ENCODE measurements at places on chromosomes 5 and 9. TPM values are rescaled to one million over a fixed set of nuclear protein-coding genes. Genes with fewer than 3 reads are reported as not detected.

The TLX3 gene
- not detected for total RNA-seq

The NTNG2 gene
- 0.57 TPM for total RNA-seq

The FCN1 gene
- total RNA-seq = not detected

The ENTREP1 gene
- 0.86 TPM for total RNA-seq

The PTPN3 gene
- total RNA-seq = 19.2 TPM

The SPATA31D4 gene
- total RNA-seq = not detected

The PCDHB6 gene
- total RNA-seq = 0.88 TPM

The SLC22A4 gene
- total RNA-seq = 4.9 TPM

The LHX3 gene
- total RNA-seq = 0.05 TPM

The PCBD2 gene
- total RNA-seq = 11.0 TPM

The SPINK6 gene
- 0.27 TPM for total RNA-seq

The SPATA31A3 gene
- total RNA-seq = not detected

The RAB3C gene
- not detected for total RNA-seq

The TTF1 gene
- total RNA-seq = 16.3 TPM

The PCDHAC2 gene
- total RNA-seq = 4.2 TPM

The WWC1 gene
- 91.1 TPM for total RNA-seq

The SEMA4D gene
- 5.4 TPM for total RNA-seq

The FAXDC2 gene
- 0.17 TPM for total RNA-seq

The EIF4E1B gene
- not detected for total RNA-seq

The SNCB gene
- total RNA-seq = 1.7 TPM

The BSPRY gene
- 0.11 TPM for total RNA-seq

The SREK1 gene
- total RNA-seq = 34.6 TPM

The RBM18 gene
- total RNA-seq = 24.7 TPM

The CD274 gene
- 2.1 TPM for total RNA-seq

The MSX2 gene
- 3.6 TPM for total RNA-seq

The MIER3 gene
- total RNA-seq = 13.0 TPM

The FAM151B gene
- total RNA-seq = 1.3 TPM

The ANXA6 gene
- total RNA-seq = 52.4 TPM

The WDR70 gene
- total RNA-seq = 14.7 TPM

The LCN10 gene
- not detected for total RNA-seq

The SOHLH1 gene
- not detected for total RNA-seq

The ZER1 gene
- 17.5 TPM for total RNA-seq

The GARIN3 gene
- not detected for total RNA-seq

The FCHO2 gene
- total RNA-seq = 10.8 TPM

The ADGRV1 gene
- total RNA-seq = 0.57 TPM

The SV2C gene
- not detected for total RNA-seq

The IFNK gene
- not detected for total RNA-seq

The TEX48 gene
- total RNA-seq = not detected

Measured in A549 treated with dexamethasone at 1 μM for 4 hours (cell line).